Omental fat pad (tissue), 4 donors: ENCODE measurements at places on chromosomes 7 and 10. TPM values are rescaled to one million over a fixed set of nuclear protein-coding genes. Genes with fewer than 3 reads are reported as not detected.

Gene LRRC17
- 0.69 TPM for total RNA-seq

Gene THSD7A
- total RNA-seq, result 4.1 TPM

Gene ZPBP
- total RNA-seq, result not detected

Gene ZNF736
- 12.8 TPM for total RNA-seq

DNA sequence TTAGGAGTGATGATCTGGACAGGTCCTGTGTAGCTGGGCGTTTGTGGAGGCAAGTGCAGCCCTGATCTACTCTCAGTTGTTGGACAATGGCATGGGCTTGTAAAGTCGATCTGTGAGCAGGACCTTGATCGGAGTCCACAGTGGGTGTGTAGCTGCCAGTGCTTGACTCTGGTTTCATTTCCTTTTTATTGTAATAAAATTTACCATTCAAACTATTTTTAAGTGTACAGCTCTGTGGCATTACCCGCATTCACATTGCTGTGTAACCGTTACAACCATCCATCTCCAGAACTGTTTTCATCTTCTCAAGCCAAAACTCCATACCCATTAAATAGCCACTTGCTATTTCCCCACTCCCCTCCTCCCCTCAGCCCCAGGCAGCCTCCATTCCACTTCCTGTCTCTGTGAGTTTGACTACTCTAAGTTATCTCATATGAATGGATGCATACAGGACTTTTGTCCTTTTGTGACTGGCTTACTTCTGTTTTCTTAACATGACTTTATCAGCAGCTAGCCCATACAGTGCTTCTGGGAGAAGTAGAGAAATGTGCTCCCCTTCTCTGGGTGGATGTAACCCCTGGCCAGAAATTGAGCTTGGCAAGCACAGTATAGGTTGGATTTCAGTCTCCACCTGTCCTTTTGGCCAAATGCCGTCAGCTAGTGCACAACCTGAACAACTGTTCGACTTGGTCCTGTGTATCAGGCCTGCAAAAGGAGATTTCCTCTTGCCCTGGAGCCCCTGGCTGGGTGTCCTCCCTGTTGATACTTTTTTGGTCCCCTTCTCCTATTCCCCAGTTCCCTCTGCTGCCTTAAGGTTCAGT lies 180.0 kb downstream of the LRMDA start:
- DNase-seq, result no peak

- peak; percentile 60 for DNase-seq
Measured at GRCh38 chr7:30760514-30761213, 8.7 kb downstream of the INMT start.
